HFFc6 (cell line): ENCODE measurements at places on chromosomes 11 and 22. TPM values are rescaled to one million over a fixed set of nuclear protein-coding genes. Genes with fewer than 3 reads are reported as not detected.

- DNase-seq = no peak
Measured at GRCh38 chr11:12882670-12883069, 126.4 kb upstream of the RASSF10 start.

GRCh38 chr11:58968251-58968711 lies 29.0 kb downstream of the GLYATL1 start:
- no peak for DNase-seq

DNA sequence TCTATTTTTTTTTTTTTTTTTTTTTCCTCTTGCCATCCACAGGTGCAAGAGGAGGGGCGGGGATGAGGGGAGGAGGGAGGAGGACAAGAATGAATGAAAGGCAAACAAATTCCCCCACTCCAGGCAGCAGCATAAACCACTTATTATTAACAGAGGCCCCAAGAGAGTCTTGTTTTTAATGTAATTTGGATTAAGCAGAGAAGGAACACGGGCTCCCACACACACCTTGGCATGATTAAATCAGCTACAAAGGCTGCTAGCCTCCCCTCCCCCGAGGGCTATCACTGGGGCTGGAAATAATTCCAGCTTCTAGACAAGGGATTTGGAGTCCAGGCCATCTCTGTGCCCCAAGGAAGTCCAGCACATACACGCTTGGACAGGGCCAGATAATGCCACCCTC lies 93.4 kb upstream of the DRD2 start:
- DNase-seq = no peak

Gene P2RY2
- 0.13 to 0.16 TPM in 2 of 3 replicates, not detected in the other for total RNA-seq

GRCh38 chr11:5631969-5632635 lies 7.3 kb downstream of the TRIM34 start:
- no peak for DNase-seq

DNA sequence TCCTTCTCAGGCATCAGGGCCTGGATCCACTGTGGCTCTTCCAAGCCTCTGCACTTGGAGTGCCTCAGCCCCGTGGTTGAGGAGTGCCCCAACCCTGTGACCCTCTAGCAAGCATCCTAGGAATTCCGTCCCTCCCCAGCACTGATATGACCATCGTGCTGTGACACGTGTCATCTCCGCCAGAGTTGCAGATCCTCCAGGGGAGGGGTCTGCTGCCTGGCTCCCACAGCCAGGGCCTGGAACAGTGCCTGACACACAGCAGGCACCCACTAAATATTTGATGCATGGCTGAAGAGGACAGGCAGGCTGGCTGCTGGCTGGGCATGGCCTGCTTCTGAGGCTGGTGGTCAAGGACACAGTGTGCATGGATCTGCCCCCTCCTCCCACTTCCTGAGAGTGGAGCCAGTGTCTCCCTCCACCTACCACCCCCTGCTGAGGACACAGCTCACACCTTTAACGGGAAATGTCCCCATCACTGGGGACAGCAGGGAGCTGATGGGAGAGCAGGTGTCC lies 1.7 kb upstream of the CD81 start:
- DNase-seq = no peak

GRCh38 chr22:42596336-42596735 lies 18.3 kb downstream of the POLDIP3 start:
- DNase-seq = no peak

- DNase-seq = no peak
Measured at GRCh38 chr22:21711851-21712250, 23.7 kb downstream of the YPEL1 start.
